Stimulated activated CD4-positive, alpha-beta T cell treated with anti-CD3 and anti-CD28 coated beads, TNF-alpha, amount 100 ng/mL, for 48 hours (primary cell): ENCODE measurements at places on chromosomes 5 and 9.

DNA sequence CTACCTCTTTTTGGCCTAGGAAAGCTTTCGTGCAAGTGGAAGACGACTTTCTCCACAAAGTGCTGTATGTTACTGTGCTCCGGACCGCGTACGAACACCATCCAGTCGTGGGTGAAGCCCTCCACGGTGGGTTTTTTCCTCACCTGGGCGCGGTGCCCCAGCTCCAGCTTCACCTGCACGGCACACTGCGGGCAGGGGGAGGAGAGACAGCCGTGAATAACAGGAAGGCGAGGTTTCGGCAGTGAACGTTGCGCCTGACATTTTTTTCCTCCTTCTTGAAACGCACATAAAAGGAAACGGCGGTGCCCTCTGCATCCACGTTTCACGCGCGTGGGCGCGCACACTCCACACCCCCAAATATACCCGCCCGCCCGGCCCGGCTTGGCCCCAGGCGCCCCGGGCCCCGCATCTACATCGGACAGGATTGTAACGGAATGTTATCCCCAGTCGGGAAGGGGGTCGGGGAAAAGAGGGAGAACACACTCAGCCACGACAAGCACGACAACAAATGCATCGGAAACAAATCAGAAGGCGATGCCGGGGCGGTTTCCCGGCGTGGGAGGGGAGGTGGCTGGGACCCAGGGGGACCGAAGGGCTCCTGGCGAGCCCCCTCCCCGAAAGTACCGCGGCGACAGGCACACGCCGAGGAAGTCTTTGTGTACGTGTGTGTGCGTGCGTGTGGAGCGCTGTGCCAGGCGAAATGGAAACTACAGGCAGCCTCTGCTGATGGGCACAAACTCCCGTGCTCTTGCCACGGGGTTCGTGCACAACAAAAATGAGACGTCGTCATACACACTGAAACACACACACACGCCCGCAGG lies 1.4 kb downstream of the MLLT3 start:
- no peak for DNase-seq

DNA sequence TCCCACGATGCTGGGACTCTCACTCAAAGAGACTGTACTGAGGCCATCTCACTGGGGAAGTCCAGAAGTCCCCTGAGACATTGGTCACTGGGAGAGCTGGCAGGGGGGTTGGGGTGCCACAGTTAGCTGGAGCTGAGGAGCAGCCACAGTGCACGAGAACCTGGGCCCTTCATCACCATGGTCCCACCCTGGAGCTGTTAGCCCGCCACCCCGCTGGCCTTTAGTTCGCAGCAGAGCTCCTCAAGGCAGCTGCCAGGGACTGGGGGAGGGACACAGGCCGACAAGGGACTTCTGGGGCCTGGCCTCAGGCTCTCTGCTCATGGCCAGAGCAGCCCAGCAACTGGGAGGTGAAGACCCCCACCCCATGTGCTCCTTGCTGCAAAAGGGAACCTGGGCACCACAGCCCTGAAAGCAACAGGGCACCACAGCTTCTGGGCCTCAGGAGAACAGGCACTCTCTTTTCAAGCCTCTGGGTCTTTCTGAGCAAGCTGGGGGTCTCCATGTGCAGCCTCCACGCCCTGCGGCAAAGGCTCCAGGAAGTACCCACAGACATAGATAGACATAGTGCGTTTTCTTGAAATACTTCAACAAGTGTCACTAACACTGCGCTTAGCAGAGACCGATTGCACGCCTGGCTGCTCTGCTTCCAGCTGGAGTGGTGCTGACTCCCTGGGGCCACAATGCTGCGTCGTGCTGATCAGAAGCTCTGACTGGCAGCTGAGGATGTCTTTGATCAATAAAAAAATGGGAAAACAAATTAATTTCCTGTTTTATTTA lies 46.0 kb downstream of the VAV2 start:
- no peak for DNase-seq

- no peak for DNase-seq
Measured at GRCh38 chr9:132003896-132004295, 75.8 kb downstream of the MED27 start.

DNA sequence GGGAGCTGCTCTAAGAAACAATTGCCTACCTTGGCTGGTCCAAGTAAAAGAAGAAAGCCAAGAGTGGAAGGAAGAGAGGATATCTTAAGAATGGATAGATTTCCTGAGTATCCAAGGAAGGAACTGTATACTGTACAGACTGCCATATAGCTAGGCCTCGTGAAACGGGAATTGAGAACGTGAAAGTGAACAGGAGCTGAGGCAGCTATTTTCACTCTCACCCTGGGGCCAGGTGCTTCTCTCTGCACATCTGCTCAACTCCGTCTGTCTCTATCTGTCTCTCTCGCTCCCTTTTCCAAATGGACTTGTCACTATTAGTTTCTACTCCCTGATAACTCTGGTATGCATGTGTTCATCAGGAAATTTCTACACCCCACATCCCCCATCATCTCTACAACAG lies 35.9 kb upstream of the TESK1 start:
- no peak for DNase-seq

- no peak for DNase-seq
Measured at GRCh38 chr9:29555502-29555901, 1982.2 kb upstream of the C9orf72 start.

GRCh38 chr9:134710271-134710540 lies 68.6 kb downstream of the COL5A1 start:
- DNase-seq: no peak

DNA sequence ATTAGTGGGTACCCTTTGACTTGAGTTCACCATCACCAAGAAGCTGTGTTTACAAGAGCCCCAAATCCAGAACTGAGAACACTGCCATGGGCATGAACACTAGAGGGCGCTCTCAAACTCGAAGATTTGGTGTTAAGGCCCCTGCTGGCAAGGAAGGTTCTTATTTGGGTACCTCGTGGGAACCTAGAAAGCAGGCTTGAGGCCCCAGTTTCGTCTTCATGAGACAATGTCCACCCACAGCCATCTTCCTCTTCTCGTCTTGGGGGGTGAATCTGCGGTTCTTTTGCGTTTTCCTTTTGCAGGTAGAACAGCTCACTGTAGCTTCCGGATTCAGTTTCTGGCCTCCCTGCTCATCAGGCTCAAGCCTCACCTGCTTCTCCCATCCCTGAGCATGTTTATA lies 184.0 kb downstream of the SEMA5A start:
- DNase-seq: peak; percentile 16

DNA sequence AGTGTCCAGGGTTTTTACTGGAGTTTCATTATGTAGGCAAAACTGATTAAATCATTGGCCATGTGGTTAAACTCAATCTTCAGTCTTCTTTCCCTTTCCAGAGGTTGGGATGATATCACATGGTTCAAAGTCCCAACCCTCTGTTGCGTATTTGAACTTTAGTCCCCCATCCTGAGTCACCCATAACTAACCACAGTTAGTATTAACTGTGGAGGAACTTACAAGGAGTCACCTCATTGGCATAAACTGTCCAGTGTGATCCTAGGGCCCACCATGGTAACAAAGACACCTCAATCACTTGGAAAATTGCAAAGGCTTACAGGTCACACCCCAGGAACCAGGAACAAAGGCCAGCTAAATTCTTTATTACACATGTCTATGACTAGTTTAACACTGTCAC lies 188.5 kb downstream of the COX7C start:
- DNase-seq: no peak

GRCh38 chr9:107960916-107961315 lies 471.3 kb upstream of the KLF4 start:
- DNase-seq: no peak

DNA sequence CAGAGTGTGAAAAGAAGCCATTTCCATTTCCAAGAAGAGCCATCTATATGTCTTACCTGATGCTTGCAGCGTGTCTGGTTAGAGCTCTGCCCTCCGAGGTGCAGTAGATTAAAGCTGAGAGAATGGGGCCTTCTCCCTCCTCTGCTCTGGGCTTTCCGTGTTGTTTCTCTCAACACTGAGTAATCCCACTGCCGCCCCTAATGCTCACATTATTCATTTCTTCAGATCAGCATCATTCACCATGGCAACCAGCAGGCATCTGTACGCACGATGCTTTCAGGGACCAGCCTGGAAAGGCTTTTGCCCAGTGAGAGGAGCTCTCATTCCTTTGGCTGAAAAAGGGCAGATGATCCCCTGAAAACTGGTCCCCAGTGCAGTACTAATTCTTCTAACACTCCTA lies 79.6 kb downstream of the CYFIP2 start:
- no peak for DNase-seq

DNA sequence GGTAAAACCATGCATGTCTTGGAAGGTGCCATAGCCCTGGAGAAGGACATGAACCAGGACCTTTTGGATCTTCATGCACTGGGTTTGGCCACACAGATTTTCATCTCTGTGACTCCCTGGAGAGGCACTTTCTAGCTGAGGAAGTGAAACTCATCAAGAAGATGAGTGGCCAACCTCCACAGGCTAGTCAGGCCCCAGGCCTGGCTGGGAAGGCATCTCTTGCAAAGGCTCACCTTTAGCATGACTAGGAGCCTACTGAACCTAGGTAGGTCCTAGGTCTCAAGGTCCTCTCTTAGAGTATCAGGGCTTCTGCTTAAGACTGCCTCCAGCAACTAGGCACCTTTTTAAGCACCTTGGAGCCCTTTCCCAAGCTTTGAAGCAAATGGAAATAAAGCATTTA lies 1448.7 kb upstream of the ACO1 start:
- DNase-seq: no peak

- DNase-seq: no peak
Measured at GRCh38 chr5:160161626-160162025, 42.4 kb upstream of the PWWP2A start.

- no peak for DNase-seq
Measured at GRCh38 chr5:172119921-172120688, 67.9 kb downstream of the STK10 start.

GRCh38 chr5:57896576-57896975 lies 414.0 kb upstream of the ACTBL2 start:
- DNase-seq: no peak

DNA sequence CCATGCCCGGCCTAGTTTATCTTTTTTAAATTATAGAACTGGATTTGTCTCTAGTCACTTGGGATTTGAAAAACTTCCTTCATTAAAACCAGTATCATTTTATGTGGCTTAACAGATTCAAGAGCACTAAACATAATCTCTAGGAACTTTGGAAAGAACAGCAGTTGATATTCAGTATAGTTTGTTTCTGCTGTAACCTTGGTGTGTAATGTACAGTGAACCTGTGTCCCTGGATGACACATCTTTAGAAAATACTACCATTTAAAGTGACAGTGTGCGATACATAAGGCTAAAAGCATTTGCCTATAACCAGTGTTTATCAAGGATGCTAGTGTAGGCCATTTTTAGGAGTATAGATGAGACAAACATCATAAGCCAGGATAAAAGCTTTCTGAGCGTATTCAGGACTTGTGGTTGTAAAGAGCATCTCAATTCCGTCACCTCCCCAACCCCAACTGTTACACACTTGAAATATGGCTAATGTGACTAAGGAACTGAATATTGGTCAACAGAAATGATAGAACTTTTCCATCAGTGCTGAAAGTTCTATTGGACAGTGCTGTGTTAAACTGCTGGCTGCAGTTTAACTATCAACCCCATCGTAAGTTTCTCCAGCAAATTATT lies 4.4 kb downstream of the SNX18 start:
- DNase-seq: no peak

- no peak for DNase-seq
Measured at GRCh38 chr9:94127806-94128205, 43.5 kb downstream of the PTPDC1 start.

GRCh38 chr9:117703537-117703936 lies 666 bp upstream of the TLR4 start:
- DNase-seq: no peak

GRCh38 chr5:115977988-115978387 lies 15.7 kb downstream of the LVRN start:
- no peak for DNase-seq

DNA sequence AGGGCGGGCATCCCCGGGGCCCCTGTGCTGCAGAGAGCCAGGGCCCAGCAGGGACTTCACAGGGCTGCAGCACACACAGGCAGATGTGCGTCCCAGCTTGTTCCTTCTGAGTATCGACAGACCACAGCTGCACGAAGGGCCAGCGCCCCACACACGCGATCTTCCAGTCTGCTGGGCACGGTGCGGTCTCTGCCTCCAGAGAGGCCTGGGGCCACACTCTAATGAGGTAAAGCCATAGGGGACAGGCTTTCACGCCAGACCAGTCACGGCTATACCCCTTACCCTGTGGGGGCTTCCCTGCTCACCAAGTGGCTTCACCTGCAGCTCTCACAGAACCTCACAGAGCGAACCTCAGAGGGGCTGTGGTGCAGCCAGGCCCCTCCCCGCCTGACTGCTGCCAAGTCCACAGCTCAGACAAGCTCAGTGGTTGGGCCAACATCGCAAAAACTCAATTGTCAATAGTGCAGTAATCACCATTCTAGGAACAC lies 82.2 kb downstream of the SHB start:
- no peak for DNase-seq

DNA sequence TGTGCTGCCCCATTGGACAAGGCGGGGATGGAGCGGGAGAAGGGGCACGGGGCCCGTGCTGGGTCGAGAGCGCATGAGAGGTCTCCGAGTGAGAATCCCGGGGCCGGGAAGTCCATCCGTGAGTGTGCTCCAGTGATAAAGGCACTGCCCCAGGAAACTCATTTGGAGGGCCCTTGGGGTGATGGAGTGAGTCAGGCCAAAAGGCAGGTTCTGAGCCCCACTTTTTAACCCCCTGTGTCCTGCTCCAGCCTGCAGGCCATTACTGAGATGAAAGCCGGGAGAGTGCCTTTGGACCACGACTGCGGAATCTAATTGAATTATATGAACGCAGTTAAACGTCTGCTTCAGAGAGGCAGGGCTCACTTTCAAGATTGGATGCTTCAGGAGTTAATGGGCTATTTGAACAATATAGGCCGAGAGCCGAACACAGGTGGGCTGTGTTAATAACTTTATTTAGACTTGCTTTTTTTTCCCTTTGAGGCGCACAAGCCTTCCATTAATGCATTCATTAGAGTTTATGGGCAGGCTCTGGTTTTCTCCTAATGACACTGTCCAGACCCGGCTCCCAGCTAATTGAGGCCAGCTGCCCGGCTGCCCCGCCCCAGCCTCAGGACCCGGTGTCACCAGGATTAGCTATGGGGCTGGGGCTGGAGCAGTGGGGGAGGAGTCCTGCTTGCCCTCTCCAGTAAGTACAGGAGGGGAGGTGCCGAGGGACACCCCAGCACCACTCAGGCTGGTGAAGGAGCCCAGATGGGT lies 79.1 kb upstream of the LMX1B start:
- DNase-seq: no peak

- no peak for DNase-seq
Measured at GRCh38 chr9:133734590-133735414, 3.4 kb downstream of the SARDH start.

GRCh38 chr5:72402959-72403628 lies 82.9 kb downstream of the PTCD2 start:
- DNase-seq: no peak

GRCh38 chr5:169650701-169651331 lies 13.7 kb downstream of the DOCK2 start:
- DNase-seq: no peak

- DNase-seq: no peak
Measured at GRCh38 chr9:126756876-126757415, 47.9 kb upstream of the ZBTB43 start.

DNA sequence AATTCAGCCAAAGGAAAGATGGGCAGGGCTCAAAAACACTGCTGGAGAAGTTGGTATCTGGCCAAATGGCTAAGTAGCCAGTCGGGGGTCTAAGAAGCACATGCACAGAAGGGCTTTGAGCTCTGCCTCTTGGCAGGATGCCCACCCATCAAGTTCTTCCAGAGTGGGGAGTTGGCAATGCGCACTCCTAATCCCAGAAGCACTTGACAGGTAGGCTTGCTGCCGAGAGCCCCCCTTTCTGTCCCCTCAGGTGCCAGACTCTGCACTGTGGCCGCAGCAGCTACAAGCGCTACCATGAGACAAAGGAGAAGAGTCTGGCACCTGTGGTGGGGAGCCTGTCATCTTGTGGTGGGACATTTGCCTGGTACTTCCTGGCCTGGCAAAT lies 252.9 kb upstream of the SLC24A2 start:
- no peak for DNase-seq
